ENCODE measurements at places on chromosomes 4 and X.

- DNase-seq: no peak
Measured at GRCh38 chrX:45804276-45804675, 603.6 kb upstream of the DIPK2B start.

DNA sequence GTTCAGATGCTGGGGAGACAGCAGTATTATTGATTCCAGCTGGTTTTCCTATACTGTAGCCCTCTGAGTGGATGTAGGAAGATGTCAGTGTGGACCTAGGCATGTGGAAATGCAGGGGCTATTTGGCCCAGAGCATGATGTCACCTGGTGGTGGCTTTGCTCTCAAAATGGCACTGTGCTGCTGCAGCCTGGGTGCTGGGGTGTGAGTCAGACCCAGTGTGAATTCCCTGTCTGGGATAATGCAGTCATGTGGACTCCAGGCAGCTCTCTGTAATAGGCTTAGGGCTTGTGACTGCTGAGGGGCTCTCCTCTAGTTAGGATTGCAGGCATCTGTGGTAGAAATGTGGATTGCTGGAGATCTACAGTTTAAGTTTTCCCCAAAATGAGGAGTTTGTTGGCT, 70.7 kb downstream of the DCAF8L2 start:
- no peak for DNase-seq

DNA sequence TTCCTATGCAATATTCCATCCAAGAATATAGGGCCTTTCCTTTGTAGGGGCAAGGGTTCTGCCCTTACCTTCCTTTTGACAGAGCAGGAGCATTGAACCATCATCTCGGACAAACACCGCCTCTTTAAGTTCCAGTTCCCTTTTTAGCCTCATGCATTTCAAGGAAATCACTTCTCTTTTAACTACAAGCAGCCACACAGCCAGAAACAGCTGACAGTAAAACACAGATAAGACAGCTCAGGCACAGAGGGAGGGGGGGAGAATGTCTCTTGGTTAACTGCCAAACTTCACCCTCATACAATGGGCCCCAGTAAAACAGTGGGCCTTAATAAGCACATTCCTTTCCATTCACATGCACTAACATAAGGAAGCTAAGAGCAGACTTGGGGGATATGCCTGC, 648.3 kb downstream of the GABRG1 start:
- no peak for DNase-seq

GRCh38 chr4:26242451-26242850, 78.4 kb upstream of the RBPJ start:
- DNase-seq: peak; percentile 22

DNA sequence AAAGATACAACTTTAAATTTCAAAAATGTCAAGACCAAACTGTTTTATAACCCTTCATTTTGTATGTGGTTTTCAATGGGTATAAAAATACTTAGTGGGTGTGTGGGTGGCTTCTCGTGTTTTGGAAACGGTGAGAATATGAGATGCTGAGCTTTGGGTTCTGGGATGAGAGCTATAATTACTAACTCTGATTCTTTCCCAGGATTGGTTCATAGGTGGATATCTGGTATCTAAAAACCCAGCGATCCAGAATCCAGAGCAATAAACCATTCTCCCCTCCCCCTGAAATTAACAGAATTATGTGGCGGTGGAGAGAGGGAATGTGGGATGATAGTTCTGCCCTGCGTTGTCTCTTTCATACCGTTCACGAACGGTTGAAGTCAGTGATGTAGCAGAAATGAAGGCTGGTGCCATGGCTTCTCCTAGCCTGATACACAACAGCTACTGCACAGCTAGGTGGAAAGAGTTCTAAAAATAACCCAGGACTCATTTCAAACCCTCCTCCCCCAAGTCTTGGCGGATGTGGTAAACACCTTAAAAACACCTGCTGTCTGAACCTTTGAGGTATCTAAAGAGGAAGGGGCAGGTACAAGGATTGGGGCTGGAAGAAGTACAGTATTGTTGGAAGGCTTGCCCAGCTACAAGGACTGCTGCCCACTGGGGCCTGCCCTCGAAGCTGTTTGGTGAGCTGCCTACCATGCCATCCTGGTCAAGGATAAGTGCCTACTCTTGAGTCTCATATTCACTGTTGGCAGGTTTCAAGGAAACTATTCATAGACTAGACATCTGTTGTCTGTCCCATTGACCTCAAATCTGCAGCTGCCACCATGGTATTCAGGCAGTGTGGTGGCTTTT, 44.5 kb downstream of the SEPTIN11 start:
- no peak for DNase-seq

DNA sequence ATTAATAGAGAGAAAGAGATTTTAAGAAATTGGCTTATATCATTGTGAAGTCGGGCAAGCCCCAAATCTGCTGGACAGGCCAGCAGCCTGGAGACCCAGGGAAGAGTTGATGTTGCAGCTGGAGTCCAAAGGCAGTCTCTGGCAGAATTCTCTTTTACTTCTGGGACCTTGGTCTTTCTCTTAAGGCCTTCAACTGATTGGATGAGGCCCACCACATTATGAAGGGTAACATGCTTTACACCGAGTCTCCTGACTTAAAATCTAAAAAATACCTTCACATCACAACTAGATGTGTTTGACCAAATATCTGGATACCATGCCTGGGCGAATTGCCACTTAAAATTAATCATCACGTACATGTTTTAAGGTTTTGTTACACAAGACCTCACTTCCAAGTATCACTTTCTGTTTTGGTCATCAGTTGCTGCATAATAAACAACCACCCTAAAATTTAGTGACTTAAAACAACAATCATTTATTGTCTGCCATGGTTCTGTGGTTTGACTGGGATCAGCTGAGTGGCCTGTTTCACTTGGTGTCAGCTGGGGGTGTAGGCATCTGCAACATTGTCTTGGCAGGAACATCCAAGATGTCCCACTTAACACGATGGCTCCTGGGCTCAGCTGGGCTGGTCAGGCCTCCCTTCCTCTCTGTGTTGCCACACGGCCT, 3.4 kb downstream of the CD38 start:
- no peak for DNase-seq

- no peak for DNase-seq
Measured at GRCh38 chr4:184380707-184381106, 93.6 kb downstream of the IRF2 start.

DNA sequence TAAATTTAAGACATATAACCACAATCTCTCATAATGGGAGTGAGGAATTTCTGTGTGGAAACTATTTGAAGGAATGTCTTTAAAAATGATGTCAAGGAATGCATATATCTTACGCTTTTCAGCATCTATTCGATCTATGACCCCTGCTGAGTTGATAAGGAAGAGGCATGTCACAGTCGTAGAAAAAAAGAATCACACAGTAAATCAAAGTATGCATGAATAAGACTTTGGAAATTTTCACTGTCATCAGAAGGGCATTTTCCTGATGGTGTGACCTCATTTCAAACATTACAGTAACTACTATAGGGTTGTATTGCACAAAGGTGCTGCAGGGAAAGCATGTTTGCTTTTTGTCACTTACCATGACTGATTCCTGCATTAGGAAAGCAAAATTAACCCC, 41.5 kb downstream of the REELD1 start:
- peak; percentile 32 for DNase-seq
